Ascending aorta (tissue), 2 donors: ENCODE measurements at places on chromosomes 2 and 18. TPM values are rescaled to one million over a fixed set of nuclear protein-coding genes. Genes with fewer than 3 reads are reported as not detected.

- DNase-seq, result no peak
Observed at GRCh38 chr18:45009756-45010155, 329.1 kb downstream of the SETBP1 start.

- no peak for DNase-seq
Observed at GRCh38 chr2:88350331-88351248, 101.9 kb downstream of the FOXI3 start.

- DNase-seq, result no peak
Observed at GRCh38 chr18:35513181-35513936, 15.6 kb upstream of the INO80C start.

DNA sequence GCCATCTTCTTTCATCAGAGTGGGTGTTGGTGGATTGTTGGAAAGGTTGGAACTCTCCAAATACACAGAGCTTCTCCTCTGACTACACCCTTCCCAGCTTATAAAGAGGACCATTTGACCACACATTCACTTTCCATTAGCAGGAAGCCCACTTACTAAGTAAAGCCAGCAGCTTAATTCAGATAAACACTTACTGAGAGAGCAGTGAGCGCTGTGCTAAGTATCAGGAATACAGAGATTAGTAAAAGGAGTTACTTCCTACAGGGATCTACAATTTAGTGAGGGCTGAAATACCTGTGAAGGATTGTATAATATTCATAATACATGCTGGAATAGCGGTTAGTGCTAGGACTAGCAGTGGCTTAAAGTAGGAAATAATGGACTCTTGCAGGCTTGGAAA, 343.0 kb downstream of the NYAP2 start:
- no peak for DNase-seq

GRCh38 chr18:3592864-3593263, 142.9 kb downstream of the TGIF1 start:
- DNase-seq, result no peak

NT5C1B gene
- not detected for total RNA-seq
